Fibroblast of villous mesenchyme (primary cell): ENCODE measurements at places on chromosomes 4 and X.
A peak's percentile ranks its signal among the peaks of the same experiment; 100 is the strongest.

DNA sequence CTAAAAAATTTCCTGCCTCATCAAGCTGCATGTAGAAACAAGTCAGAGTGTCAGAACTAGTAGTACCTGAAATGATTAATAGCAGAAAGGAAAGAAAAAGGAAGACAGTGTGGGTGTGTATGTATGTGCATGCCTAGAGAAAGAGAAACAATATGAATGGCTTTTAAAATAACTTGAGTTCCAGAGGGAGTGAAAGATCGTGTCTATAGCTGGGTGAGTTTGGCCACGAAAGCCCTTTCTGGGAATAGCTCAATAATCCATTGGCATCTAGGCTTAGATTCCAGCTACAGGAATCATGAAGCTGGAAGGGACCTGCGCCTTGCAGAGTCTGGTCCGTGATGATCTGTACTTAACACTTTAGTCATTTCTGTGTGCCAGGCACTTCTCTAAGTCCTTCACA, 195.6 kb downstream of the RAPGEF2 start:
- DNase-seq = peak; percentile 46

DNA sequence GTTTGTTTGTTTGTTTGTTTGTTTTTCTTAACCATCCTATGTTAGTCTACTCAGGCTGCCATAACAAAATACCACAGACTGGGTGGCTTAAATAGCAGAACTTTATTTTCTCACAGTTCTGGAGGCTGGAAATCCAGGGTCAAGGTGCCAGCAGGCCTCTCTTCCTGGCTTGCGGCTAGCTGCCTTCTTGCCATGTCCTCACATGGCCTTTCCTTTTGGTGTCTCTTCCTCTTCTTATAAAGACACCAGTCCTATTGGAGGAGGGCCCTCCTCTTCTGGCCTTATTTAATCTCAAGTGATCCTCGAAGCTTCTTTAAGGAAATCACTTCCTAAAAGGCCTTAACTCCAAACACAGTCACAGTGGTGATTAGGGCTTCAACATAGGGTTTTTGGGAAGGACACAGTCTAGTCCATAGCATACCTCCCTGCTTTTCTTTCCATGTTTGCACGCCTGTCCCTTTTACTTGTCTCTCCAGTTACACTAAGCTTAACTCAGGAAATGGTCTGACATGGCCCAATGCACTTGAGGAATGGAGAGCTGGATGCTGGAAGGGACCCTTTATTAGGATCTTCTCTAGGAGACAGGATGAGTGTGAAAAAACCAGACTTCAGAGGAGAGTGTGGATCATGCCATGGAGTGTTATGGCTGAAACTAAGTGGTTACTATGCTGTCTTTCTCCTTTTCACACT, 36.0 kb upstream of the MGST2 start:
- DNase-seq = no peak

DNA sequence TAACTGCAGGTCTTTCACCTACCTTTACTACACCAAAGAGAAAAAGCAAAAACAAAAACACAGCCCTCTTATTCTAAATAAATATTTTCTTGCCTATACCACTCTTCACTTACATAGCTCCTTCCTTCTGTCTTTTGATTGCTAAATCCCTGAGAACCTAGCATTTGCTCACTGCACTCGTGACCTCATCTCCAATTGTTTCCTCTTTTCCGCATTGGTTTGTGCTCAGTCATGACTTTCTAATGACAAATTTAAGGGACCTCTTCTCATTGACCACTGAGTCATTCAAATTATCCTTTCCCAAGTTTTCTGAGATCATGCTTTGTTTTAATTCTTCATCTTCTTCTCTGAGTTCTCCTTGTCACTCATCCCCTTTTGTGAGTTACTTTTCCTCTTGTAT, 1697.1 kb downstream of the STIM2 start:
- peak; percentile 11 for DNase-seq

GRCh38 chr4:184587221-184587620, 62.0 kb downstream of the CASP3 start:
- no peak for DNase-seq

- no peak for DNase-seq
Observed at GRCh38 chr4:149841686-149842085, 26.0 kb upstream of the IQCM start.

- DNase-seq = no peak
Observed at GRCh38 chr4:119690871-119691270, 62.3 kb upstream of the PDE5A start.

DNA sequence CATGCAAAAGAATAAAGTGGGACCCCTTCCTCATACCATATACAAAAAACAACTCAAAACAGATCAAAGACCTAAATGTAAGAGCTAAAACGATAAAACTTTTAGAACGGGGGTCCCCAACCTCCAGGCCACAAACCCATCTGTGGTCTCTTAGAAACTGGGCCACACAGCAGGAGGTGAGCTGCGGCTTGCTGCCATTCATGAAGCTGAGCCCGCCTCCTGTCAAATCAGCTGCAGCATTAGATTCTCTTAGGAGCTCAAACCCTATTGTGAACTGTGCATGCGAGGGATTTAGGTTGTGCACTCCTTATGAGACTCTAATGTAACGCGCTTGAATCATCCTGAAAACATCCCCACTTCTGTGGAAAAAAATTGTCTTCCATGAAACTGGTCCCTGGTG, 7.0 kb upstream of the GATA1 start:
- DNase-seq = no peak

DNA sequence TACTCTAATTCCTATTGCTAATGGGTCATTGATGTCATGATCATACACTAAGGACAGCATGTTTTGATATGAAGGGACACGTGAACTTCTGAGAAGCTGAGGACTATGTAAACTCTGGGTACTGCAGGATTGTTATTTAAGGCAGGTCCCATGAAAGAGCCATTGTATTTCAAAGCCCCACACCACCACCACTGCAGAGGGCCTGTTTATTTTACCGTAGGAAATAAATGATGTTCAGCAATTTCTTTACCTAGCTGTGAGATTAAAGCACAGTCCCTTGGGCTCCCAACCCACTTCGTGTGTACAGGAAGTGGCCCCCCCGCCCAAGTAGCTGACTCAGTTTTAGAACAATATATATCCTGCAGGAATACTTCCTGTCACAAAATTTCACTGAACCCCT, 89.8 kb upstream of the ACSL4 start:
- DNase-seq = no peak

DNA sequence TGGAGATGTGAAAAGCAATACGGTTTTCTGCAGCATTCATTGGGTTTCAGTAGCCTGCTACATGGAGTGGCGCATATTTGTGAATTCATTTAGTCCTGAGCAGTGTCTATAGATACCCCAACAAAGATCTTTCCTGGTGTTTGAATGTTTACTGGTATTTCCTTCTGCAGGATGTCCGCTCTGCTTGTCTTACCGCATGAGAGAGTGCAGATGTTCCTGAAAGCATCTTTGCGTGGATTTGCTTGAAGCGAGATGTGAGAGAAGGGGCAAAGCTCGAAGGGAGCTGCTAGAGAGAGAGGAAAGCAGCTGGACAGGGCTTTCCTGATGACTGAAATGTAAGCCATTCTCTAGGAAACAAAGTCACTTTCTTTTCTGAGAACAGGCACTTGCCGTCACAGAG, 40.9 kb upstream of the GYPA start:
- no peak for DNase-seq

- no peak for DNase-seq
Observed at GRCh38 chr4:69563424-69563823, 67.7 kb upstream of the UGT2B4 start.

DNA sequence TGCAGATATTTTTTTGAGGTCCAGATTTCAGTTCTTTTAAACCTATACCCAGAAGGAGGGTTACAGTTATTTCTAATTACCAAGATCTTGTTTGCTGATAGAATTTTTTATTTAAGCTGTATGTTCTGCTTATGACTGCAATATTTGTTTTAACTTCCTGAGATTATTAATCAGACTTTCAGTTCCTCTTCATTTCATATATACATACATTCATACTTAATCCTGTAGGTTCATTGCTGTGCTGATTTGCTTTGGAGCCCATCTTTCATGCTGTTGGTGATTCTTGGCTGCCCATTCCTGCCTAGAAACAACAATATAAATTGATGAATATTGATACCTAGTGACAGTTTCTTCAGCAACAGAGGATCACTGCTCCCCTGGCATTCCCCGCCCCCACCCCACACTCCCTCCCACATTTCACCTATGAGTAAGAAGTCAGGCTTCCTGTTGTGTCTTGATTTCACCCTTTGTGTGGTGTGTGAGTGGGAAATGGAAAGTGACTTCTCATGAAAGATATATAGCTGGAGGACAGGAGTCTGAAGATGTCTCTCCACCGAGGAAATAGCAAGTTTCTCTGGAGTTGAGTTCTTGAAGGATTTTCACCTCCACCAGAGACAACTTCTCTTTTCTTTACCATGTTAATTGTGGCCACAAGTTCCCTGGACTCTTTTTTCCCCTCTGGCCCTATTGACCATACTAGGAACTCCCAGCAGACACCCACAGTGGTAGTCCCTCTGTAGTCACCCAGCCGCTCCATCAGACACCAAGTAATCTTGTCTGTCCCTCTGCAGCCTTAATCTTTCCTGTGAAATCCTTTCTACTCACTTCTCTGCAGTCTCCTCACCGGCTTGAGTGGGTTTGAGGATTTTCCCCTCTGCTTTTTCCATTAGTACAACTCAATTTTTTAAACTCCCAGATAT, 118.4 kb downstream of the ASB9 start:
- no peak for DNase-seq

GRCh38 chr4:157012296-157012695, 40.7 kb upstream of the PDGFC start:
- peak; percentile 38 for DNase-seq

DNA sequence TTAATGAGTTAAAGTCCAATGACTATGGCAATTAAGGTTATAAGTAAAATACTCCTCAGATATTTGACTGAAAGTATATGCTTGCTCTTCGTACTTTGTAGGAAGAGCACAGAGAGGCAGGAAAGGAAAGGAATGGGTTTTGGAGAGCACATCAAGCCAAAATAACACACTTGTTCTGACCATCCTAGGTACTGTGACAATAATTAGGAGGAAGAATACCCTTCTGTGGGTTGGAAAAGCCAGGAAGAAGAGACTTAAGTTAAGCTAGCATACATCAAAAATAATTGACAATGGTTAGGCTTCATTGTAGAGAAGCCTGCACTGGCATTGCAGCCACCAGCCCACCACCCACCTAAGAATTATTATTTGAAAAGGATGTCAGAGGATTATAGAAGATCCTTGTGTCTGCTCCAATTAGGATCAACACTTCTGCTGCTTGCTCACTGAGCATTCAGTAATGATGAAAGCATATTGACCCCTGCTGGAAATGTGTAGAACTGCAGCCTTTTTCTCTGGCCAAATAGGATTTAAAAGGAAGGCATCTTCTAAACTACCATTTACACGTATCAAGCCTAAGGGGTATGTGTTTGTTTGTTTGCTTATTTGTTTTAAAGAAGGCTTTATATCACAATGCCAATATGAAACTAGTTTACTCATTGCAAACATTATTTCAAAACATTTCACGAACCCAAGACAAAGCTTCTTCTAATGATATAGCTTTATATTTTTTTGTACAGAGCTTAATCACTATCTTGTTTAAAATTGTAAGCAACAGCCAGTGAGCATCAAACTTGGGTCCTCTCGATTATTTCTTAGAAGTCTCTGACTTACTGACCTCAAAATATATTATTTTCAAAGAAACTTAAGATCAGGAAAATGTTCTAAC, 286.2 kb upstream of the TET2 start:
- DNase-seq = peak; percentile 77

GRCh38 chrX:135543924-135544323, 23.5 kb downstream of the INTS6L start:
- no peak for DNase-seq

- DNase-seq = no peak
Observed at GRCh38 chrX:116031331-116031730, 139.2 kb upstream of the AGTR2 start.

DNA sequence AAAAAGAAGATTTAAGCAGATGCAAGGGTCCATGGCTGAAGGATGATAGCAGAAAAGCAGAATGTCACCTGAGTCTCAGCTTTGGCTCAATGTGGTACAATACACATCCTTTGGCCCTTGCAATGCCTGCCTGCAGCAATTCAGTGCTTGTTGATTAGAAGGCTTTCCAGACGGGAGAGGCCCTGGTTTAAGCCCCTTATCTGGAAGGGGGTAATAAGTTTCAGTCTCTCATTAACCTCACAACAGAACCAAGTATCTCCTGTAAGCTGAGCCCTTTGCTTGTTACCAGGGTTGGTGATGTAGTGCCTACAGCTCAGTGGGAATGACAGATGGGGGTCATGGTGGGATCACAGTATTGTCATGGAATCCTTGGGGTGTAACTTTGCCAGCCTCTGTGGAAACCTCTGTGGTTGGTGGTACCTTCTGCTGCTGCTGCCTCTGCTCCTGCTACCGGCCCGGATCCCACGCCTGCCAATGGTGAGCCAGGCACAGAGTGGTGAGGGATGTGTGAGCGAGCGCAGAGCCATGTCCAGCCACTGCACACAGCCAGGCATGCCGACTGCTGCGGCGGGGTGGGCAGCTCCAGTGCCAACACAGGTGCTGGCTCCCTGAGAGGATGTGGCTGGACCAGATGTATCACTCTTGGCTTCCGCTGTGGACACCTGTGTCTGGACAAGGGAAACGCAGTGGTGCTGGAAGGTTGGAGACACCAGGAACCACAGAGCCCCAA, 81.2 kb downstream of the ADRA2C start:
- DNase-seq = no peak

GRCh38 chr4:77002321-77003107, 53.0 kb downstream of the SEPTIN11 start:
- DNase-seq = no peak

DNA sequence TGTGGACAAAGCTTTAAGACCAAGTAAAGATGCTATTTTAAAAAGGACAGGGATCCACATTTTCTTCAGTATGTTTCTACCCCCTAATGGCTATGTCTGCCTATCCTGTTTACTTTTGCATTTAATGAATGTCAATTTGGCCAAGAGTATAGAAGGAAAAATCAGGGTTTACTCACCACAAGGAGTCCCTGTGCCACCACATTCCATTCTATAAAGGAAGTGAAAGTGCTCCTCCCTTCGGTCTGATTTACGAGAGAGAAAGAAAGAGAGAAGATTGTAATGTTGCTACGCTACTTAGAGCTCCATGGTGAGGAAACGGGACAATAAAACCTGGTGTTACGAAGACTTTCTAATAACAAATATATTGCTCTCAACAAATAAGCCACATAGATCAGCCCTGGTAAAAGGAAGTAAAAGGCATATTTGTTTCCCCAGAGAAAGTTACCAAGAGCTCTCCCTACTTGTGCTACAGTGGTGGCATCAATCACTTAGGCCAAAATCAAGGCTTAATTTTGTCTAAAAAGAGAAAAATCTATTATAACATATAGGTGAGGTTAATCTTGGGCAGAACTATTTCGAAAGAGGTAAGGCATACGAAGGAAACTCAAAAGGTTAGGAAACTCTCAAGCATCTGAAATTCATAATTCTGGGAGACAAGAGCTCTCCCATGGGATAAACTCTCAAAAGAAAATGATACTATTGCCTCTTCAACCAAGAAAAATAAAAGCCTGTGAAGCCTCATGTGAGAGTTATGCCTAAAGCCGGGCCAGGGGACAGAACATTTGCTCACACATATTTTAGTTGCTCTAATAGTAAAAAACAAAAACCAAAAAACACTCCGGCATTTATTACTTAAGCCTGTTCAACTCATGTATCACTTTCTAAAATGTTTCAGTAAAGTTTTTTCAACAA, 29.5 kb downstream of the TAPT1 start:
- peak; percentile 77 for DNase-seq

GRCh38 chrX:98480606-98481005, 1596.9 kb downstream of the RPA4 start:
- DNase-seq = no peak
